ENCODE measurements at places on chromosomes 6 and 20.

DNA sequence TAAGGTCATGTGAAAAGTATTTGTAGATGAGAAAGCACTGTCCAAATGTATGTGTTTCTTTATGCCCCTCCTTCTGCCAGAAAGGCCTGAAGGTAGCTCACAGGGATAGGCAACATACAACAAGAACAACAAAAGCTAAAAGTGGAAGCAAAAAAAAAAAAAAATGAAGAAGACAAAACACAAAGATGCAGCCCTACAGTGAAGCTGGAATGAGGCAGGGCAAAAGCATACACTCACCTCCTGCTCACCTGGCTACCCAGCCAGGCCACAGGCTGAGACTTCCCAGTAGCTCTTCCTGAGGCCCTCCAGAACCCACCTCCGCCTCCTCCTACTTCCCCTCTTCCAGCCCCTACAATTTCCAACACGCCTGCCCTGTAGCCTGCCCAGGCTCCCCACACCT is 2.4 kb downstream of the UNC5CL start:
- no peak for DNase-seq

DNA sequence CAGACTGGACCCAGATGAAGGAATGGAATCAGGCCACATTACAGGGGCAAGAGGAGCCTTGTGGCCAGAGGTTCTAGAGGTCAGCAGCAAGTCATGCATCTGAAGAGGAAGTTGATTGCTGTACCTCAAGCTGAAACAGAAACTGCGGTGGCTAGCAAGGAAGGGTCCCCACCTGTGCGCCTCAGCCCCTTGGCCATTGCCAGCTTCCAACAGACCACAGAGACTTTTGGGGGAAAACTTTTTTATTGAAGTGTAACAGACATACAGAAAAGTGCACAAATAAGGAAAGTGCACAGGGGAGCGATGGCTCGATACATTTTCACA is 26.8 kb upstream of the SLC9A8 start:
- DNase-seq = peak; percentile 86

DNA sequence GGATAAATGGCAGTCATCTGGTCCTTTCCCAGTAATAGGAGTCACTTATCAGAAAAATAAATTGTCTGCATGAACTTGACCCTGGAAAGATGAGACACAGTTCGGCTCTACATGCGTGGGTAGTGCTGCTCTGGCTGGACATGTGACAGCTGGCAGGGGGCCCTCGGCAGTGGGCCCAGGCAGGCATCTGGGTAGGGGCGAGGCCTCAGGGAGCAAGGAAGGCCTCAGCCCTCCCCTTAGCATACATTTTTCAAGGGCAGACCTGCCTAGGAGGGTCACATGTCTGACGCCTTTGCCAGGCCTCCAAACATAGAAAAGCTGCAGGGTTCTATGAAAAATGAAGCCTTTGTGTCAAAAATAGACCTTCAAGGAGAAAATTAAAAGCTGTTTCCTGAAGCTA is 12.8 kb upstream of the ILRUN start:
- no peak for DNase-seq

- DNase-seq = peak; percentile 62
Observed at GRCh38 chr6:7152462-7152861, 44.7 kb downstream of the RREB1 start.

GRCh38 chr20:51467956-51468626 is 74.4 kb downstream of the NFATC2 start:
- no peak for DNase-seq

DNA sequence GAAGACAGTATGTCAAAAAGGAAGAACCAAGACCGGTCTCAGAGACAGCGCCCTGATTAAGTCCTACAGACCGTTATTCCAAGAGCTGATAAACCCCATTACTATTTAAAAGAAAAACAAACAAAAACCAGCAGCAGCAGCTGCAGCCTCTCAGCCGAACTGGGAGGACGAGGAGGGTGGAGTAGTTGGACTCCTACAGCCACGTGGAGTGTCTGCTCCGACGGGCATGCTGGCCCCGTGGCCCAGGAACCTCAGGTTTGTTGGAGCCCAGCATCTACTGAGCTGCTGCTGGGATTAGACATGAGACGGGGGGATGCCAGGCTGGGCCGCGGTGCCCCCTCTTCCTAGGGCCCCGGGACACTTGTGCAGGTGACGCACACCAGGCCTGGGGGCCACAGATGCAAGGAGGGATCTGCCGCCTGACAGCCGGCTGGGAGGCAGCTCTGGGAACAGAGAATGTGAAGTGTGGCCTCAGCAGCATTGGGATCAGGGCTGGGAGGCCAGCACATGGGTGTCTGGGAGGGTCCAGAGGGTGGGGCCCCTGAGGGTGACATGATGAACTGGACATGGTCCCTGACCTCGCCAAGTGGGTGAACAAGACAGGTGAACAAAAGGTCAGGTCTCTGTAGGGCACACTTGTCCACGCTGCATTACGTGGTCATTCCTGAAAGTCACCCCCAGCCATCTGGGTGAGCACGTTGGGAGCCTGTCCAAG is 2.9 kb upstream of the ZBTB46 start:
- DNase-seq = peak; percentile 1

DNA sequence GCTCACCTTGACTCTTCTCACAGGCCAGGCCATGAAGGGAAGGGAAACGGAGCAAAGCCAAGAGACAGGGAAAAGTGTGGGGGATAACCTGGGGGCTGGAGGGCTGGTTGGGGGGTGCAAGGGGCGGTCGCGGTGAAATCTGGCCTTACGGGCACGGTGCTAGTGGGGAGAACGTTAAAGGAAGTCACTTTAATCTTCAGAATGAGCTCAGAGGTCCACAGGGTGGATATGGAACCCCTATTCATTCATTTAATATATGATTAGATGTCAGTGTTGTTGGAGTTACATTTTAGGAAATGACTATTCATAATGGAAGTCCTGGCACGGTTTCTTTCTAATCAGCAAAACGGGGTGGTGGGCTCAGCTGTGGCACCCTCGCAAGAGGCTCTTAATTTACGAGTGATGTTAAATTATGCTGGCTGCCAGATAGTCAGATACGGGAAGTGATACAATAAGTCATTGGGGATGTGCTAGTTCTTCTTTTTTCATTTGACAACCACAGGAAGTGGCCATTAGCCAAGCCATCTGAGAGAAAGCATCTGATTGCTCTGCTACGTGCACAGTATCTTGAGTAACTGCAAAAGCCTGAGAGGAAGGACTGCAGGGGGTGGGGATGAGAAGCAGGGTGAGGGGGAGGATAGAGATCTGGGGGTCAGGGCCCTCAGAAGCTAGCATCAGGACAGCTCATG is 253.0 kb downstream of the QKI start:
- DNase-seq = peak; percentile 98

DNA sequence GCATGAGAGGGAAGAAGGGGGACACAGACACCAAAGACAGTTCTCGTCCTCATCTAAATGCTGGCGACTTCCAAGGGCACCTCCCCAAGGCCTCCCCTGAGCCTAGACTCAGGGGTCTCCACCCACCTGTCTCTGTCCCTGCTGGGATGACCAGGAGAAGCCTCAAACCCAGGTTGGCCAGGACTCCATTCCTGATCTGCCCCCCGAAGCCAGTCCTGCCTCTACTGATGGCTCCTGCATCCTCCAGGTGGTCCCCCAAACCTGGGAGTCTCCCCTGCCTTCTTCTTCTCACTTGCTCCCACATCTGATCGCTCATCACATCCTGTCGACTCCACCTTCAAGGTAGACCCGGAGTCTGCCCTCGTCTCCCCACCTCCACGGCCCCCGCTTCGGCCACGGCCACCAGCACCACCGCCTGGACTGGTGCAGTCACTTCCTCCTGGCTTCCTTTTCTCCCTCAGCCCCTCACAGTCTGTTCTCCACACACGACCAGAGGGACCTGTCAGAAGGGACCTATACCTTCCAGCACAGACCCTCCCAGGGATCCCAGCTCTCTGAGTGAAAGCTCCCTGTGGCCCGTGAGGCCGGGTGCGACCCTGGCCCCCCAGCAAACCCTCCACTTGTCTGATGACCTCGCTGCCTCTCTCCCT is 92.1 kb downstream of the CEBPB start:
- peak; percentile 55 for DNase-seq

DNA sequence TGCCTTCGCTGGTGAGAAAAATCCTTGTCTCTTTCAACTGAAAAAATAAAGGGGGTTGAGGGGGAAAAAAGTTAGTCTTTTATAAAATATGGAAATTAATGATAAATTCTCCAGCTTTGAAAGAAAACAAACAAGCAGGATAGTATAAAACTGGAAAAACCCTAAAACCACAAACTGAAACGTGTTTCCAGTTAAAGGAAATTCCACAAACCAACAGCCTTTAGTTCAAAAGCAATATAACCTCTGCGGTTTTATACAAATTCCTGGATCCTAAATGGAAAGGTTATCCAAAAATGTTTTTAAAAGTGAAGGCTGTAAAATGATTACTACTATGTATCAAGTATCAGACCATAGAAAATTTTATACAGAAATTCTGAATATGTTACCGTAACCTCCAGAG is 55.6 kb downstream of the BMP5 start:
- no peak for DNase-seq

GRCh38 chr6:105595829-105596228 is 192.9 kb upstream of the PREP start:
- DNase-seq = no peak

DNA sequence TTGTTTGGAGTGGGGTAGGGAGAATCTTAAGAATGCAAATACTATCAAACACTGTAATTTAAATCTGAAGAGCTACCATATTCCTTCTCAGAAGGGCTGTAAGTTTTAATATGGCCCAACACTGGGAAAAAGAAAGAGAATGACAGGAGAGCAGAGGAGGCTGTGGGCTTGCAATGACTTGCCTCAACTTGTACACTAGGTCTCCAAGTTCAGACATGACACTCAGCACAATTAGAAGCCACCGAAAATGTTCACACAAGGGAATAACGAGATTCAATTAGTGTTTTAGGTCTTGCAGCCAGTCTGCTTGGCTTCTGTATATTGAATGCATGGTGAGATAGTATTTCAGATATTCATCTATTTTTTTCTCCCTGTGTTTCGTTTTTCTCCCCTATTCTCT is 89.4 kb downstream of the HS3ST5 start:
- no peak for DNase-seq

- no peak for DNase-seq
Observed at GRCh38 chr6:169167581-169168301, 85.9 kb downstream of the THBS2 start.

- no peak for DNase-seq
Observed at GRCh38 chr6:15839969-15840541, 177.2 kb upstream of the DTNBP1 start.

DNA sequence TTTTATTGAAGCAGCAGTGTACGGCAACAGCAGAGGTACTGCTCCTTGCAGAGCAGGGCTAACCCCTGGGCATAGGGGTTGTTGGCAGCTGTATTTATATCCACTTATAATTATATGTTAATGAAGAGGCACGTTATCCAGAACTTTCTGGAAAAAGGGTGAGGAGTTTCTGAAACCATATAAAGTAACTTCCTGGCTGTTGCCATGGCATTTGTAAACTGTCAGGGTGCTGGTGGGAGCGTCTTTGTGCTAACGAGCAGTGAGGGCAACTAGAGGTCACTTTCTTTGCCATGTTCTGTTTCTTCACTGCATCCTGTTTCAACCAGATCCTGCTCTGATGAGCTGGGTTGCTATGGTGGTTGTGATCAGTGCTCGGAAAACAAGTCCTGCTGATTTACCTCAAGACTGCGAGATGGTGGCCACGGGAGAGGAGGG is 11.1 kb upstream of the ARFGEF2 start:
- peak; percentile 80 for DNase-seq

DNA sequence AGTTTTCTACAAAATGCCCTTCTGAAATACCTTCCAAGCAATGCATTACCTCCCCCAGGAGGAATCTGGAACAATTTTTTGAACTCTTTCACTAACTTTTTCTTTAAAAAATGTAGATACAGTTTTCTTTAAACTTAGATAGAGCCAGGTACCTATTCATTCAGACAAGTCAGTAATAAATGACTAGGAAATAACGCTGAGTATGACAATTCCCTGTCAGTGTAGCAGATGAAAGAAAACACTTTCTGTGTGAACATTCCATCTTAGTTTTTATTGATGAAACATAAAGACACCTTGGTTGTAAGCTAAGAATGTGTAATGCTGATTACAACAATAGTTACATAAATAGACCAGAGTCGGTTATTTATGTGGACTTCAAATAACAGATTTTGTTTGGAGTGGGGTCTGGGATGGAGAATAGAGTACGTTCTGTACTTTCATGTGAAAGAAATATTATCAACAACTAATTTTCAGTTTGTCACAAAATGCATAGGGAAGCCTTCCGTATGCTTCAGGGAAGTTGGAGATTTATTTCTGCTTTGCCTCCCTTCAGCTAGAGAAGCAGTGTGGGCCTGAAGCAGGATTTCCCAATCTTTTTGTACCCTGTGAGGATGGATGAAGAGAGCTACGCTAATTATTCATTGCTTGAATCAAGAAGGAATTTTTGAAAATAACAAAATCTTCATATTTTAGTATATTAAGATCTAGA is 19.2 kb upstream of the QKI start:
- no peak for DNase-seq

GRCh38 chr20:49750611-49751396 is 37.1 kb upstream of the B4GALT5 start:
- no peak for DNase-seq

DNA sequence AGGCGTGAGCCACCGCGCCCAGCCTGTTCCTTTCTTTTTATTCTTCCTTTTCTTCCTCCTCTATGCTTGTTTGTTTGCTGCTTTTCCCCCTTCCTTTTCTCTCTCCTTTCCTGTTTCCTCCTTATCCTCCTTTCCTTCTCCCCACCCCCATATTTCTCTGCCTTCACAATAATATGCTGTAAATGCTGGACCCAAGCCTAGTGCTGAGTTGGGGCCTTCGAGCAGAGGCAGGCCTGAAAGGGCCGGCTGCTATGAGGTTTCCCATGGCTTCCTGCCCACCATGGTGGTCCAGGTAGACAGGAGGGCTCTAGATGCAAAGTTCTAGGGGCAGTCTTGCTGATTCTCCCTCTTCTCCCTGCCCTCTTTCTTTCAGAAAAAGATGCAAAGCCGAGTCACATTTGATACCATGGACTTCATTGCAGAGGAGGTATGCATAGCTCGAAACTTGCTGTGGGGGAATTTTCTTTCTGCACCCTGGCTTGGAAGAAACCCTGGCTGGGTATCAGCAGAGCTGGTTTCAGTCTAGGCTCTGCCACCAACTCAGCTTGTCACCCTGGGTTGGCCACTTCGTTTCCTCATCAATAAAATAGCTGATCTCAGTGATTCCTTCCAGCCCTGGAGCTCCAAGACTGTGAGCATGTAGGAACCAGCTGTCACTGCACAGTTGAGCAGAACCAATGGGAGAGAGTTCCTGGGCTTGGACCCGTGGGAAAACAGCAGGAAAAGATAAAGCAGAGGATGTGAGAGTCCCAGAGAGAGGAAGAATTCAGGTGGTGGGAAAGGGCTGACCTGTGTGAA is 7.4 kb downstream of the CNBD2 start:
- no peak for DNase-seq

- DNase-seq = no peak
Observed at GRCh38 chr6:153150752-153151440, 19.8 kb upstream of the RGS17 start.

- no peak for DNase-seq
Observed at GRCh38 chr6:134621858-134622257, 303.9 kb upstream of the SGK1 start.
